CD4-positive, alpha-beta T cell treated with Interleukin-6 for 4 hours (primary cell): ENCODE measurements at places on chromosomes 2 and 18.

GRCh38 chr2:200455958-200456421 lies 53.9 kb downstream of the KCTD18 start:
- DNase-seq, result peak; percentile 24

DNA sequence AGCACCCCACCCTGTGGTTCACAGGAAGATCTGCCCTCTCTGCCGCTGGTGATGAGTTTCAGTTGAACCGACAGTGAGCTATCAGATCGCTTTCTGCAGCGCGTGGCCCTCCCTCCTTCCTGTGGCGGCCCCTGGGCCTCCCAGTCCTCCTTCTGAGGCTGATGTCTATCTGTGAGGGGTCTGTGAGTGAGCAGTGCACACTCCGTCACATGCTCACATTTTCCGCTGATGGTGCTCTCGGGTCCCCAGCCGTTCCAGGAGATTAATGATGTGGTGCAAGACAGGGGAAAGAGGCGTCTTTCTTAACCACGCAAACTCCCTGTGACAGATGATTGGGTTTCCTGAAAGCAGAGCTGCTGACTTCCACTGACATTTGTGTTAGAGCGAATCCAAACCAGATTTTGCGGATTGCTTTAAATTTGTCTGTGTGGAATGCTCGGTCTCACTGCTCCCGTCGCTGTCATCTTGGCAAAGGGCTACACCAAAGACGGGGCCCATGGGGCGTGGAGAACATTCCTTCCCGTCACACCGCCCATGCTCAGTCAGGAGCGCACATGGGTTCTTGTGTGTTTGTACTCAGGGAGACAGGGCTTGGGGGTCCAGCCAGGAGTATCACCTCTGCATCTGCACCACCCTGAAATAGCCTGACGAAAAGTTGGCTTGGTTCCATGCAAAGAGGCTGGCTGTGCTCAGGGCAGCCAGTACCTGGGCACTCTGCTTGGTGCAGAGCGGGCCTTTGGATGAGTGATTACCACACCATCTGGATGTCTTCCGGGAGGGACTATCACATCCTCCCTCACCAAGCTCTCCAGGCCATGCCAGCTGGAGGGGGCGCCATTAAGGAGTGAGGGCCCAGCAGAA lies 154.7 kb upstream of the HS6ST1 start:
- no peak for DNase-seq

GRCh38 chr18:79846936-79847557 lies 49.3 kb downstream of the KCNG2 start:
- no peak for DNase-seq

DNA sequence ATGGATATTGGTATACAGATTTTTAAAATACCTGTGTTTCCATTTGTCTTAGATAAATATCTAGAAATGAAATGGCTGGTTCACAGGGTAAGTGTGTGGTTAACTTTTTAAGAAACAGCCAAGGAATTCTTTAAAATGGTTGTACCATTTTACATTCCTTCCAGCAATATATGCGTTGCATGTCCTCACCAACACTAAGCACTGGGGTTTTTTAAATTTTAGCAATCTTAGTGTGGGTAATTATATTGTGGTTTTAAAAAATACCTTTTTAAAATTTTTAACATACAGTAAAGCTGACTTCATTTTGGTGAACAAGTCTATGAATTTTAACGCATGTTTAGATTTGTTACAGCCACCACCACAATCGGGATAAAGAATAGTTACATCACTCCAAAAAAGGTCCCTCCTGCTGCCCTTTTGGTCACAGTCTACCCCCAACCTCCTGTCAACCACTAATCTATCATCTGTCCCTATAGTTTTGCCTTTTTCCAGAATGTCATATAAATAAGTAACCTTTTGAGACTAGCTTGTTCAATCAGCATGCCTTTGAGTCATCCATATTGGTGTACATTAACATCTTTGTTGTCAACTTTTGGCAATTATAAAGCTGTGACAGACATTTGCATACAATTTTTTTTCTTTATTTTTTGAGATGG lies 128.1 kb upstream of the MSTN start:
- no peak for DNase-seq

DNA sequence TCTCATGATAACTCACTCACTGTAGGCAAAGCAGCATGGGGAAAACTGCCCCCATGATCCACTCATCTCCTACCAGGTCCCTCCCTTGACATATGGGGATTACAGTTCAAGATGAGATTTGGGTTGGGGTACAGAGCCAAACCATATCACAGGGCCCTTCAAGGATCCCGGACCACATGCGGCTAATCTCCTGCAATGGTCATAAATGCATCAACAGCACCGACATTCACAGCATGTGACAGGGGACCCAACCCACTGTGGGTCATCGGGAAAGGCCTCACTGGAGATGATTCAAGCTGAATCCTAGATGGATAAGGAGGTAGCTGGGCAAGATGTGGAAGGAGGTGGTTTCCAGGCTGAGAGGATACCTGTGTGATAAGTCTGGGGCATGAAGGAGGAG lies 129.4 kb downstream of the MYO5B start:
- no peak for DNase-seq

- no peak for DNase-seq
Measured at GRCh38 chr2:90069290-90069894, 1377.9 kb downstream of the RPIA start.

DNA sequence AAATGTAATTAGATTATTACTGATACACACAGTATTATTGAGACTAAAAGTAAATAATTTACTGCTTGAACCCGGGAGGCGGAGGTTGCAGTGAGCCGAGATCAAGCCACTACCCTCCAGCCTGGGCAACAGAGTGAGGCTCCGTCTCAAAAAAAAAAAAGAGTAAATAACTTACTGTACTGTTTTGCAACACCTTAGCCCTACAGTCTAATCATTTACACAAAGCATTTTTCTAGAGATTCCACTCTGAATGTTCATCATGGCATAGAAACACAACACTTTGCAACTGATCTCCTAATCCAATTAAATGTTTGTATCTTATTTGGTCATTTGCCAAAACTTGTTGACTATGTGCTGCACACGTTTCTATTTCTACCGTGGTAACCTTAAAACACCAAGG lies 23.4 kb upstream of the RMP24 start:
- DNase-seq, result no peak

GRCh38 chr2:128438091-128438490 lies 119.4 kb upstream of the HS6ST1 start:
- DNase-seq, result no peak

DNA sequence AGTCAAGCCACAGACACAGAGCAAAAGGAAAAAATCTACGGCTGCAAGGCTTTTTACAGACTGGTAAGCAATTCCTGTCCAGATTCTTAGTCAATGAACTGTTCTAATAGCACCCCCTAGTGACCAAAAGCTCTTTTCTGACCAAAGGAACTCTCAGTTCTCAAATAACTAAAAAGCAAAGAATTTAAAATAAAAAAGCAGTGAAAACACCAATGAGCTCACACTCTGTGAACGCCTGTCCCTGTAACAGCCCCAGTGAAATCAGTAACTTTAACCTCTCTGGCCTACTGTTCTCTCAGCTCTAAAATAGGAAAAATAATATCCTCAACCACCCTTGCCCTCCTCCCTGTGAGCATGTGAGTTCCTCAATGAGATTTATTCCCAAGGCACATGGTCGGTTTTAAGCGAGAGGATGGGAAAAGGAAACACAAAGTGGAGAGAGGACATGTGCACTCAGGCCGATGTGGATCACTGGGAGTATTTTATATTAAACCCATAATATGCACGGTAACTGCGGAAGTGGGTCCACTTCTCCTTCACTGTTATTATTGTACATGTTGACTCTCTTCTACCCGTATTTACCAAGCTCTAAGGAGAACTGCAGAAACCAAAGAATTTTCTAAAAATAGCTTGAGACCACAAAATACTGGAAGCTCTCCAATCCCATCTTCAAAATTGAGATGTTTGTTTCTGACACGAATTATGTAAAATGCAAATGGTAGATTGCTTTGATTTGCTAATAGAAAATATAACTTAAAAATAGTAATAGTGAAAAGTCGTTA lies 128.5 kb downstream of the STK39 start:
- DNase-seq, result peak; percentile 5

GRCh38 chr2:137208431-137208891 lies 443.1 kb downstream of the THSD7B start:
- DNase-seq, result no peak

DNA sequence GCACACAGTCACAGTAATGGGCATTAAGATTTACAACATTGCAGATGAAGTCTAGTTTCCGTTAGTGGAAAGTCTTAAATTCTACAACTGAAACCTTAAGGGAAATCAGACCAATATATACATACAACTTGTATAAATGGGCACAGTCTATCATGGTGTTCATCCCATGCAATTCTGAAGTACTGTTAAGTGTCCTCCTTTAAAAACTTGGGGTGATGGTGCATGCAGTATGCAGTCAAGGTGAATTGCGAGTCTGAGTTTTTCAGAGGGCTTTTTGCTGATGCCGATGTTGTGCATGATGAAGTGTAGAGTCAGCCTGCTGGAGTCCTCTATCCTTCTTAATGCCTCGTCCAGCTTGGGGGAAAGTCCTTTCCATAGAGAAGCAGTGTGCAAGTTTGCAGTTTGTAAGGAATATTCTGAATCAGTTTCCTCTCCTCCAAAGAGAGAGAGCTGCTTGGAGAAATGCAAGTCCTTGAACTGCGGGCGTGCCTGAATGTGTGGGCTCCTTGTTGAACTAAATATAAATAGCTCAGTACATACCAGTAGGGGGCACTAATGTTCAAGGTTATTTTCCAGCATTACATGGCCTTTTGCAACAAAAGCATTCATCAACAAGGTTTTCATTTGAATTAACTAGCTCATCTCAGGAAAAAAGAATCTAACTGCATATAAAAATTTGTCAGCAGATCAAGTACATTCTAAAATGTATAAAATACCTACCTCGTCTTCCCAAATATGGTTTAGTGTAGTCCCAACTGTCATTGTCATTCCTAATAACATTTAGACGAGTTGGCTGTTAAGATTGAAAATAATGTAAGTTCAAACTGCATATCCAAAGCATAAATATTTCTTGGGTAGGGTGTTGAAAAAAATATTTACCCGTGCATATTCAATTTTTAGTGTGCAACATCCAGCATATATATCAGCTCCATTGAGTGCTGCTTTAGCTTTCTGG lies 21.3 kb downstream of the HNRNPLL start:
- DNase-seq, result peak; percentile 59
